Activated CD4-positive, alpha-beta T cell treated with anti-CD3 and anti-CD28 coated beads, Interleukin-2, Interleukin-6, amounts not matched to agents 100 ng/mL and 50 ng/mL, durations not matched to agents 16 hours and 8 hours (primary cell): ENCODE measurements at places on chromosomes 16 and 17.

DNA sequence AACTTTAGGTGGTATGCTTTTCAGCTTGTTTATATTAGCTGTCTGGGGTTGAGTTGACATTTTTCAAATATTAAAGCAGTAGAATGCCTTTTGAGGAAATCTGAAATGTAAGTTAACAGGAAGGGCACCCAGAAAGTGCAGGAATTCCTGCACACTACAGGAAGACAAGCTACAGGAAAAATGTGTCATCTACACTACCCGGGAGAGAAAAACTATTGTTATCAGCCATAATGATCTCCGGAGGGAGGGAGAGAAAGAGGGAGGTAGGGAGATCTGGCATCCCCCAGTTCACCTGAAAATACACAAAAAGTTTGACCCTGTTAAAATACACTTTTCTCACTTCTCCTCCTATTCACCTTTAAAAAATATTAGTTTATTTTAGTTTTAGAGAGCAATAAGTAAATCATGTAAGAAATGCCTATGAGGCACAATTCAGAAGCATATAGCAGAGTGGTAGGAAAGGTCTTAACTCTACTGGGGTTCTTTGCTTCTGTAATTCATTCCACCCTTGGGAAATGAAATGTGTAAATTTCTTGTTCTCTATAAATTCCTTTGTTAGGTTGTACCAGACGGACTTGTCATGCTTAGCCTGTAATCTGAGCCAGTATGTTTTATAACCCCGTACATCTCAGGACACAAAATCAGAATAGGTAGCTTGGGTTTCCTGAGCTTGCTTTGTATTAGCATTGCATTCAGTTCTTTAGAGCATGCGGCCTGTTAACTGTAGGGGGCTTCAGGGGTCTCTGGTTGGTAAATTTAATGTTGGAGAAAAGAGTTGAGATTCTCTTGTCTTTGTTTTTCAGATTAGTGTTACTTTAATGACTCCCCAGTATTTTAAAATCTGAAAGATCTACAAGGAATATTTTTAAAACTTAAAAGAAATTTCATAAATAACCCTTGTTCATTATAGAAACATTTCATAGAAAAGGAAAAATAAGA, 3.3 kb downstream of the MAP2K6 start:
- no peak for DNase-seq

DNA sequence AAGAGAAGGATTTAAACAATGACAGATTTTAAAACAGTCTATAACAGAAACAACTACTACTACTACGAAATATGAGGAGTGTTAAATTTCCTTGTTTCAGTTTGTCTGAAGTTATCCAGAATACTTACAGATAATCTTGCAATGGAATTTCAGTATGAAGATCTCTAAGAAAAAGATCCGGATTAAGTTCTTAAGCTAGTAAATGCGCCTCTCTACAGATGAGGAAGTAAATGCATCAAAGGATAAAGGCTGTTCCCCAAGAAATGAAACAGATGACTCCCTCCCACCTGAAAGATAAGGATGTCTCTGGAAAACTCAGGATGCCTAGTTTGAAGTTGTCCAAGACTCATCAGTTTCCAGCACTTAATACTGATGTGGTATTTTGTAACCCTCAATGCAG, 105.1 kb downstream of the PARN start:
- no peak for DNase-seq

DNA sequence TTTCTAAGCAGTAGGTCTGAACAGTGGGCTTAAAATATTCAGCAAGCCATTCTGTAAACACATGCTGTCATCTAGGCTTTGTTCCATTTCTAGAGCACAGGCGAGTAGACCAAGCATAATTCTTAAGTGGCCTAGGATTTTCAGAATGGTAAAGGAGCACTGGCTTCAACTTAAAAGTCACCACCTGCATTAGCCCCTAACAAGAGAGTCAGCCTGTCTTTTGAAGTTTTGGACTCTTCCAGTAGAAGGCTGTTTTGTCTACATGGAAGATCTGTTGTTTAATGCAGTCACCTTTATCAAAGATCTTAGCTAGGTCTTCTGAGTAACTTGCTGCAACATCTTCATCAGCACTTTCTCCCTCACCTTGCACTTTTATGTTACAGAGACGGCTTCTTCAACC, 36.6 kb downstream of the TTC19 start:
- DNase-seq, result no peak

DNA sequence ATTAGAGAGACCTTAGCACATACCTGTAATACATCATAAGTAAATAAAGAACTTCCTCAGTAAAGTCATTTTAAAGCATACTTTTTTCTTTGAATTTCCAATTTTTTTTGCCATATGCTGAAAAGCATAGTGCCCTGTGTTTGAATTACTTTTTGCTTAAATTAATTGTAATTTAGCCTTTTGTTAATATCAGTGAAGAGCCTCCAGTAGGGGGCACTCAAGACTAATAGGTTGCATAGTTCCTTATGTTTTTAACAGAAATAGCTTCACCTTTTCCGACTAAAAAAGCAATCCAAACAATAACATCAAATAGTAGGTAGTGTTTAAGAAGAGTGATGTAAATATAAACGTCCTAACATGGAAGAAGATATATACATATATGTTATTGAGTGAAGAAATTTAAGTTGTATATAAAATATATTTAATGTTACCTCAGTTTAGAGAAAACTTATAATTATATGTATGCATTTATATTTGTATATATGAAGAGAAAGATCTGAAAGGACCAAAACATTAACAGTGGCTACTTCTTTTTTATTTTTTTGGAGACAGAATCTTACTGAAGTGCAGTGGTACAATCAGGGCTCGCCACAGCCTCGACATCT, 18.6 kb downstream of the RAD51C start:
- DNase-seq, result peak; percentile 57

DNA sequence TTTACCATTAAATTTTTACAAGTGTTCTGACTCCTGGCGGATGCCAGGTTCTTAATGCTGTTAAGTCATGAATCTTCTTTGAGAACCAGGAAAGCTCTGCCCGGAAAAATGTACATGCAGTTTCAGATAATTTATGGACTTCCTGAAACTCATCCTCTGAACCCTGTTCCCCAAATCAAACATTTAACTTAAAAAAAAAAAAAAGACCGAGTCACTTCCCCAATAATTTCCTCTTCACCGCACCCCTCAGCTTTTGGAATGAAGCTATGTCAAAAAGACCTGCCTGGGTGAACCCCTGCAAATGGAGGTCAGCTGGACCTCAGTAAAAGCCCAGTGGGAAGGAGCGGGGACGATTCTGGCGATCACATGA, 15.0 kb downstream of the ZNF232 start:
- no peak for DNase-seq

DNA sequence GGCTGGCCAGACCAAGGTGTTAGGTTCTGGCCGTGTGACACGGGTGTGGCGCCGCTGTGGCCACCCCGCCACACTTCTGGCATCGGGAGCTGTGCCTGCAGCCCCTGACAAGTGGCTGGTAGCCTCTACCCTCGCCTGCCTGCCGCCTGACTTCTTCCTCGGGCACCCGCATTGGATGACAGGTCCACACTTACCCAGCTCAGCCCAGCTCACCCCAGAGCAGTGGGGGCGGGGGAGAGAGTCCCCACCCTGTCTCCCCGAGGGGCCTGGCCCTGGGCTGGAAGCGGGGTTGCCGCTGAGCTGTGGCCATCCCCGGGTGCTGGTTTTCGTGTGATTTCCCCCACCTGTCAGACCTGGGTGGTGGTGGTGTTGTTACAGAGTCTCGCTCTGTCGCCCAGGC, 53.9 kb upstream of the ACSF3 start:
- DNase-seq, result no peak

DNA sequence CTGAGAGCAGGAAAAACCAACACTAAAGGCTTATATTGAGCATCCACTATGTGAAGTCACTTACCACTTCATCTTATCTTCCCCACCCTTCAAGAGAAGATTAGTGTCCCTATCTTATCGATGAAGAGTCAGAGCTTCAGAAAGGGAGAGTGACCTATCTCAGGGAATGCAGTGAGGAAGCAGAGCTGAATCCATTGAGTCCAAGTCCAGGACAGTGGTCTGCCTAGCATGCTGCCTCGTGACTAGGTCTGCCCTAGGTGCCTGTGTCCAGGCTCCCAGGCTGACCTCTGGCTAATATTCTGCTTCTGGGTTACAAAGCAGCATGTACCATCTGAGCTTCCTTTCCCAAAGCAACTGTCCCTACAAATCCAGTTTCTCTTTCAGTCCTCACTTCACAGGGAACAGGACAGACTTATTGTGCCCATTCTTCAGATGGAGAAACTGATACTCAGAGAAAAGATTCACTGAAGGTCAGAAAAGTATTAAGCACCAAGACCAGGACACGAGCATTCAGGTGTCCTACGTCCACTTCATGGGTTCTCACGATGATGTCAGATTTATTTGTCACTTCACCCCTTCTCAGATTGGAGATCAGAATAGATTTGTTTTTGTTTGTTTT, 13.3 kb upstream of the FZD2 start:
- no peak for DNase-seq

DNA sequence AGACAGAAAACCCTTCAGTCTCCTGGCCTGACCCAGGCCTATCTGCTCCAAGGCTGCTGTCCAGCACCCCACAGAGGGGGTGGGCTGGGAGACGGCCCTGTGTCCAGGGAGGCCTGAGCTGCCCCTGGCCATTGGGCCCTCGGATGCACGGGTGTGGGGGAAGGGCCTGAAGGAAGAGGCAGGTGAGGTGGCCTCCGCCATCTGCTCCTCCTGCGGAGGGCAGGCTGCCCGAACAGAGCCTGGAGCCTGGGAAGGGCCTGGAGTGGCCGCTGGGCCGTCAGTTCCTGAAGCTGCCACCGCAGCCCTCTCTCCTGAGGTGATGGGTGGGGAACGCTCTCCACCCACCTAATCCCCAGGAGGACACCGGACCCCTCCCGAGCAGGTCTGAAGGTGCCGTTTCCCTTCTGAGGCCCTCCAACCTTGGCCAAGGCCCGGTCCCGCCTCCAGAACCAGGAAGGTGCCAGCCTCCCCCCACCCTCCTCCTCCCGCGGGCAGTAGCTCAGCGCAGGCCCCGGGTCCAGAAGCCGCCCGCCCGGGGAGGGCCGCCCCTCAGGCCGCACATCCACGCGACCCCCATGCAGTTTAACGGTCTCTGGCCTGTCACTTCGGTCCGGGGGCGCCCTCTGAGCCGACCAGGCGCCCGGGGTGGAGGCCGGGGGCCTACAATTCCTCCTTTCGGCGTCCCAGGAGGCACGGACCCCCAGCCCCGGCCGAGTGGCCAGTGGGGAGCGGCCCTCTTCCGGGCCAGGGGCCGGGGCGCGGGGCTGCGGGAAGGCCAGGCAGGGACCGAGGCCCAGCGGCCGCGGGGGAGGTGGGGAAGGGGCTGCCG, 835 bp downstream of the FBXL16 start:
- no peak for DNase-seq

GRCh38 chr16:29148867-29149272, 164.0 kb downstream of the LAT start:
- peak; percentile 48 for DNase-seq

GRCh38 chr16:52827456-52827855, 225.2 kb downstream of the CHD9NB start:
- no peak for DNase-seq

- no peak for DNase-seq
Measured at GRCh38 chr17:45129426-45129939, 2.8 kb downstream of the PLCD3 start.

DNA sequence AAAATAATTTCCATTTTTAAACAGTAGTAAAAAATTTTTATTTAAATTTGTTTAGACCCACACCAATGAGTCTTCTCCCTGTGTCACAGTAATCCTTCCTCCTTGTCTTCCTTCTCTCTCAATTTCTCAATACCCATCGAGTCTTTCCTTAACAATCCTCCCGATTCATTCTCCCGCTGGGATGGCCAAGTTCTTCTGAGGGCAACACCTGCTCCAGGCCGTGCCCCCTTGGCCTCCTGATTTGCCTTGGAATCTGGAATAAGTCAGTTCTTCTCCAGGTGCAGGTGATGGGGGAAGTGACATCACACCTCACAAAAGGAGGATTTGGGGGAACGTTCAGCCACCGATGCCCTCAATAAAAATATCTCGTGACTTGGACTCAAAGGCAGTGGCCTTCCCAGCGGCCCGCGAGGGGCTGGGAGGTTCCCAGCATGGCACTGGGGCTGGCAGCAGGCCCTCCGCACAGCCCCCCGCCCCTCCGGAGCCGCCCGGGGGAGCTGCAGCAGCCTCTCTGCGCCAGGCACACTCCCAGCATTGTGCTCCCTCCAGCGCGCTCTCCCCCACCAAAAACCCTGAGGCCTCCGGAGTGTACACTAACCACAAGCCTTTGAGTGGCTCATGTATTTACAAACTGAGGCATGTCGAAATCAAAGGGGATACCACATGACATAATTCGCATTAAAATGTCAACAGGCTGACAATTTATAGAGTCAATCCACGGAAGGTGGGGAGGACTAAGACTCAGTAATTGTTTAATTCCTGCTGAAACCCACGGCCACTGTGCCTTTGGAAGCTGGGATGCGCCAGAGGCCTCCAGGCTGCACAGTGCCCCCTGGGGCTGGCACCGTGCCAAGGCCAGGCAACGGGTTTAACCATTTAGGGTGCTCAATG, 120.5 kb downstream of the ZFHX3 start:
- no peak for DNase-seq

GRCh38 chr16:87740441-87740840, 25.3 kb downstream of the KLHDC4 start:
- DNase-seq, result no peak

DNA sequence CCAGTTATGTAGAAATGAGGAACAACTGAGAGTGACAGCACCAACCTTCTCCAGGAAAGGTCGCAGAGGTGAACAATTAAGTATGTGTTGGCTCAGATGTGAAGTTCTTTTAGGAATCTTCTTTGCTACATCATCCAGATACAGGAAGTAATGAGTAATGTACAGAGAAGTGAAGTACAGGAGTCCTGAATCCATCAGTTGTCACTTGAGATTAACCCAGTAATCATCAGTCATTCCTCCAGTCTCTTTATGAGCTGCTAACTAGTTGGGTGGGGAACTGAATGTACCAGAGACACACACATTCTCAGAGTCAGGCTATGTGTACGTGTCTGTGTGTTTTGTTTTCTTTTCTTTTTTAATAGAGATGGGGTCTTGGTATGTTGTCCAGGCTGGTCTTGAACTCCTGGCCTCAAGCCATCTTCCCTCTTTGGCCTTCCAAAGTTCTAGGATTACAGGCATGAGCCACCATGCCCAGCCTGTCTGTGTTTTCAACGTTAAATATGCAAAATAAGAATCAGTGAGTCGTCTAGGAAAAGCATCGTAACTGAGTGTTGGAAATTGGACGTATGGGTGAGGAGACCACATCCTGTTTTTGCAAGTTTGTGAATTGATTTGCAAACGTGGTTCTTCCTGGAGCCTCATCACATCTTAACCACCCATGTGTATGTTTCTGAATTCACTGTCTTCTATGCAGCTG, 19.9 kb downstream of the ZNF200 start:
- DNase-seq, result peak; percentile 51

GRCh38 chr17:83152227-83152744, 72.9 kb downstream of the METRNL start:
- no peak for DNase-seq

DNA sequence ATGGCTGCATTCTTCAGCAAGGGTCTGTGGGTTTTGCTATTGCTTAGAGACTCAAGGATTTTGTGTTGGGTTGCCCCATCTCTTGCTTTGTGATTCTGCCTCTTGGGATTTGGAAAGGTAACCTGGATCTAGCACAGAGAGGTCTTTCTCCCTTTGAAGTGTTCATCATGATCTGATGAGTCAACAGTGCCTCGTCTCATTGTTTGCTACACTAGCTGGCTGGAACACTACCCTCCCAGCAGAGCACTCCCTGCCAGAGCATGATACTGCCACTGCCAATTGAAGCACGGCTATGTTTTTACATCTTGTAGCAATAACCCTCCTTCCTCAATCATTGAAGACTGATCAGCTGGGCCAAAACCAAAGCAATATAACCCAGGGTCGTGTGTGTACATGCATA, 361.0 kb downstream of the CDH13 start:
- DNase-seq, result no peak

GRCh38 chr16:46929378-46930332, 43.8 kb downstream of the DNAJA2 start:
- peak; percentile 82 for DNase-seq

GRCh38 chr16:24308200-24308599, 52.1 kb downstream of the CACNG3 start:
- no peak for DNase-seq
